CD4-positive, alpha-beta T cell treated with Interleukin-10 for 1 hour (primary cell): ENCODE measurements at places on chromosomes 12 and 14.

DNA sequence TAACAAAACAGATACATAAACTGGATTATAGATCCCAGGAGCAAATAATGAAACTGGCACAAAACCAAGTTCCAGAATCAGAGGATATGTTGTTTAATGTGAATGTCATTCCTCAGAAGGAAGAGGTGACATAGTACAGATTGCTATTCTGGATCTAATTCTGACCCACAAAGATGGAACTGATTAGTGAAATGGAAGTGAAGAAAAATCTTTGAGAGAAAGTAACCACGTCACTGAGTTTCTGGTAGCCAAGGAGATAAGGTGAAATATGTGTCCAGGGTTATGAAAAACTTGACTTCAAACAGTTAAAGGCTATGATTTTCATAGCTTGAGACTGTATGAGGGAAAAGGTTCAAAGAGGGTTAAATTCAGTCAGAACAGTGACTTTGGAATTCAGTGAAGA lies 8.3 kb downstream of the OR10AD1 start:
- DNase-seq = no peak

DNA sequence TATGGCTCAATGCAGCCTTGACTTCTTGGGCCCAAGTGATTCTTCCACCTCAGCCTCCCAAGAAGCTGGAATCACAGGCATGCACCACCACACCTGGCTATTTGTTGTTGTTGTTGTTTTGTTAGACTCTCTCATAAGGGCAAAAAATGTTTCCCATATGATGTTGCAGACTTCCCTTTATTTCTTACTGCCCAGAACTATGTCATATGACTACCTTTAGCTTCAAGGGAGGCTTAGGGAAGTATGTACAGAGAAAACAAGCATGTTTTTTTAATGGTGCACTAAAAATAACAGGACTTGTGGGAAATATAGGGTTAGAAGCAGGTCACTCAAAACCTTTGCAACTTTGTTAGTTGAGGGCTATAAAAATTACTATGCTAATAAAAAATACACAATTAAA lies 4.3 kb upstream of the GPR19 start:
- no peak for DNase-seq

GRCh38 chr12:70722584-70723343 lies 85.5 kb upstream of the PTPRB start:
- DNase-seq = peak; percentile 14

DNA sequence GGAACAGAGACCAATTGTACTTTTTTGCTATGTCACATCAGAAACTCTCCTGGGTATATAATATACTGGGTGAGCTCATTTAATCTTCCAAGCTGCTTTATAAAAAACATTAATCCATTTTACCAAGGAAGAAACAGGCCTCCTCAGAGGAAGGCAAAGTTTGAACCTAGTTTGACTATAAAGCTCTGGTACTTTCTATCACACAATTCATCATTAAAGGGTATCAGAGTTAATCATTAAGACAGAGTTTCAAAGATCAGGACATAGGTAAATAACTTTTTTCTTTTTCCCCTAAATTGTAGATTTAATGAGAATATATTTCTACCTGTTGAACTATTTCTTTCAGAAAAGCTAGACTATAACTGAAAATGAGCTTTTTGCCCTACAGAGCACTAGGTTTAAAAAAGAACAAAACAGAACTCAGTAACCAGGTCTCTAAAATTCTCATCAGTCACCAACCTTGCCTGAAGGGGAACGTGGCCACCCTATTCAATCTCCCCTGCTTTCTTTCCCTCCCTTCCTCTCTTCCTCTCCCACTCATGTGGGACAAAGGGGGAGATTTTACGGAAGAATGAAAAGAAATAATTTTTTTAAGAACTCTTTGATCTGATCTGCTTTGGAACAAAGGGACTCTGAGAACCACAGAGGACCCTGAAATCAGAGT lies 18.6 kb downstream of the FBXO21 start:
- DNase-seq = no peak

- DNase-seq = no peak
Observed at GRCh38 chr14:65132855-65133254, 30.5 kb upstream of the MAX start.

DNA sequence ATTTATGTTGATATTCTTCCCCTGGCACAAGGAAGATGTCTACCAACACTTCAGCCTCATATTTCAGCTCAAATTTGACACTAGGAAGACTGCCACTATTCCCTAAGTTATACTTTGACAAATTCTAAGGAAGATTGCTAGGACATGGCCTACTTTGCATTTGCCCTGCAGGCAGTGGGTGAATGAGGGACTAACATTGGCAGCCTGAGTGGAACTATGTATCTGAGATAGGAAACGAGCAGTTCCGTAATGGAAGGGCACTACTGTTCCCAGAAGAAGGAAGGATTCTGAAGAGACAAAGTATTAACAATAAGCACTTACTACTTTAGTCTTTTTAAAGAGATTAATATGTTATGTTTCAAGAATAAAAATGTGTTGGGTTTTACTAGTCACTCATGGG lies 115.1 kb downstream of the SLC16A7 start:
- no peak for DNase-seq

GRCh38 chr14:34502545-34503225 lies 36.8 kb downstream of the EAPP start:
- DNase-seq = no peak

GRCh38 chr14:65357113-65357512 lies 55.4 kb upstream of the FUT8 start:
- DNase-seq = no peak

- no peak for DNase-seq
Observed at GRCh38 chr12:30955214-30955613, 28.7 kb downstream of the TSPAN11 start.

GRCh38 chr14:71549421-71550050 lies 382.7 kb upstream of the RGS6 start:
- DNase-seq = no peak

DNA sequence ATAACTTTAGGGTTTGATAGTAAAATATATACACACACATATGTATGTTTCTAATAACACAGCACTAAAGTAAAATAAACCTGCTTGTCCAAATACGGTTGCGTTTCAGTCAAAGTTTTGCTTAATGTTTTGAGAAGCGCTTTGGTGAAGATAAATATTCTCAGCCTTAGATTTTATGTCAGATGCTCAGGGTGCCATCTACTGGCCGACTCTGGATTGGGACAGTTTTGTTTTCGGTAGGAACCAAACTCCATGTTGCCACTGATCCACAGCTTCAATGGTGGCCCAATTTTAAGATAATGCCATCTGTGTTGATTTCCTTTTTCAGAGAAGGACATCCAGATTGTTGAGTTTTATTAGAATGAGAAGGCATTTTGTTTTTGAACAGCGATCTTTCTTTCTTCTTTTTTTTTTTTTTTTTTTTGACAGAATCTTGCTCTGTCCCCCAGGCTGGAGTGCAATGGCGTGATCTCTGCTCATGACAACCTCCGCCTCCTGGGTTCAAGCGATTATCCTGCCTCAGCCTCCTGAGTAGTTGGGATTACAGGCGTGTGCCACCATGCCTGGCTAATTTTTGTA lies 43.1 kb downstream of the LLPH start:
- DNase-seq = peak; percentile 41

- DNase-seq = no peak
Observed at GRCh38 chr12:114774699-114775098, 90.7 kb upstream of the TBX3 start.

- DNase-seq = no peak
Observed at GRCh38 chr14:91233936-91234790, 10.3 kb downstream of the GPR68 start.

DNA sequence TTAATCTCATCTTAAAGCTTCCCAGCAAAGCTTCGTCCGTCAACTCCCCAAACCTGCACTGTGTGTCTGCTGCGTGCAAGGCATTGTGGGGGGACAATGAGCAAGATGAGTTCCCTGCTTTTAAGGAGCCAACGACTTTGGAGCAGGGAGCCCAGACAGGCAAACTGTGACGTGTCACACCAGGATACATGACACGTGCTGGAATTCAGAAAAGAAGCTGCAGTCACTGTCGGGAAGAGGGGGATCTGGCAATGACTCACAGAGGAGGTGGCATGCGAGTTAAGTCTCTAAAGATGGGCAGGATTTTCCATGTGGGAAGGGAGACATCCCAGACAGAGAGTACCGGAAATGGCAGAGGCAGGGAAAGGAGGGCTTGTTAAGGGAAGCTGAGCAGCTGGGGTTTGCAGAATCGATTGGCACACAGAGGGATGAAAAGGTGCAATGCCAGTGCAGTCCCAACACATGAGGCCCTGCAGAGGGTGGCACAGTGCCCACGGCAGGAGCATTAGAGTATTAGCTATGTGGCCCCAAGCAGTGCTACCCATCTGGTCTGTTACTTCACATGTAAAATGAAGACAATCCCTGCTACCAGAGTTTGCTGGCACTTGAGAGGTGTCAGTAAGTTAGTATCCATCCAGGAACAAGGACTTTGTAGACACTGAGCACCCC lies 52.9 kb downstream of the SETD3 start:
- DNase-seq = no peak

GRCh38 chr14:54258382-54258781 lies 138.4 kb upstream of the CDKN3 start:
- DNase-seq = no peak

- no peak for DNase-seq
Observed at GRCh38 chr12:81859521-81859920, 100.4 kb upstream of the PPFIA2 start.

DNA sequence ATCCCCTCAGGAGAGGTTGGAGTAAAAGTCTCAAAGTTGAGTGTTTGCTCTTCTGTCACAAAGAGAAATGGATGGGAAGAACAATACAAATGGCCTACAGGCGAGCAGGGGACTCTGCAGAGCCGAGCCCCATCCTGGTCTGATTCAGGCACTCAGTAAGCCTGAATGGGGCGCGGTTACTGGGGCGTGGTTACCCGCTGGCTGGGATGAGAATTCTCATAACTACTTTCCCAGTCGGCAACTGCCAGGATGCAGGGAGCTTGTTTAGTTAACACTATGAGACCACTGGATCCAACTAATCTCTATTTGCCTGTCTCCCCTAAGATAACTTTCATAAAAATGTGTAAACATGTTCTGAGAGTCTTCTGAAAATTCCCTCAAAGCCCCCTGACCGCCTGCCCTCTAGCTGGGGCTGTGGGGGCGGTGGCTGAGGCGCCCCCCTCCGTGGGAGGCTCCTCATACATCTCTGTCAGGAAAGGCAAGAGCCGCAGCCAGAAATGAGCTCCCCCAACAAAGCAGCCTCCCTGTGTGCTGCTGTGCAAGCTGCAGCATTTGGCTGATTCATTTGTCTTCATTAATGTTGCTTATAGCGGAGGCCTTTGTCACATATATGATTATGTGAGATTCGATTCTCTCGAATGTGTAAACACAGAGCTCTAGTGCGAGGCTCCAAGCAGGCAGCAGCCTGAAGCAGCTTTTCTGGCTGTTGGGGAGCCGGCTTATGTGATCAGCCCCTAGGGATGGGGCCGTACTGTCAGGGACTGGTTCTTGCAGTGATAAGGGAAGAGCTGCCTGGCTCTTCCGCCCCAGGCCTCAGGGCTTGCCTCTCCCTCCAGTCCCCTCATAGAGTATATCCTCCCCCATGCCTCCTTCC lies 126.1 kb upstream of the ARHGAP5 start:
- DNase-seq = no peak

DNA sequence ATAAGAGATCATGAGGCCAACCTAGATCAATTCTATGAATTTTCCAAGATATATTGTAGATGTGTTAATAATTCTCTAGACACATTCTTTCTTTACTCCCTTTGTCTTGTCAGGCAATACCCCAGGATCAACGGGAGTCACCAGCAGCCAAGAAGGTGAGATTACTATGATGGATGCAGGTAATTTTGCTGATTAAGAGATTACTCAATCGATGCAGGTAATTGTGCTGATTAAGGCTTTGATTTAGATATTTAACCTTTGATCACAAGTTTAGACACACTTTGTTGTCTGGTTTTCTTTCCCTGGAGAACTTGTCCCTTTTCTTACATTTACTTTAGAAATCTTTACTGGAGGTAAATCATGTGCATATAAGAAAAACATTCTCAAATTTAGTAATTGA lies 134.3 kb upstream of the CNTN1 start:
- no peak for DNase-seq

DNA sequence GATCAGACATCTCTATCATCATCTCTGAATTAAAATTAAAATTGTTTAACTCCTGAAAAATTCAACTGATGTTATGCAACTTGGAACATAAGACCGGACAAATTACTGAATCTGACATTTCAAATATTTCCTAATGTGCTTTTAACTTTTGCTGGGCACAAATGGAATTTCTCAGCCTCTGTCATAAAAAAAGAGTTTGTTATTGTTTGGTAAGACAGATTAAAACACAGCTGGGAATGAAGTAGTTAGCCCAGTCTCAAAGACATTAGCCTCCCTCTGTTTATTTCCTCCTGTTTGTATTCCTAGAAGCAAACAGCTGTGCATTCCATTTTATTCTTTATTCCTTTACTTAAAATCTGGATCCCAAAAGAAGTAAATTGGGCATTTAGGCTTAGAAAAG lies 29.4 kb downstream of the PLEKHA5 start:
- no peak for DNase-seq

DNA sequence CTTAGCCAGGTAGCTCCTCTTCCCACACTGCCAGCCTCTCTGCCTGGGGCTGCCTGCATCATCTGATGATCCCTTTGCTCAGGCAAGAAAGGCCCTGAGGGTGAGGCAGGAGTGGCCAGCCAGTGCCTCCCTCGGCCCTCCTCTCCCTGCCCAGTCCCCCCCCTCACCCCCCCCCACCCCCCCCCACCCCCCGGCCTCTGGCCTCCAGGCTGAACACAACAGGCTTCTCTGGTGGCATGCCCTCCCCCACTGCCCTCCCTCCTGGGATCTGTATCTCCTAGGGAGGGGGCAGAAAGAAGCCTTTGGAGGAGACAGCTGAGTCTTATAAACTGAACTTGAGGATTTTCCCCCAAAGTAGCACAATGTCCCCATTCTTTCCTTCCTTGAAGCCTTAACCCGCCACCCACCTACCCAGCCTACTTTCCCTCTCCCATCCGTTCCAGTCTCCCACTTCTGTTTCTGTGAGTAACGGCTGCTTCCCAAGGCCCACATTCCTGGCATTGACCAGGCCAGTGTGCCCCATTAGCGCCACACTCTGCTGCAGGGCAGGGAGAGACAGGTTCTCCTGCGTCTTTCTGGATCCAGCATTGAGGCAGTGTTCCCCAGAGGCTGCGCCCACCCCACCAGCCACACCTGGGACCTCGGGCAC lies 82.1 kb downstream of the B4GALNT3 start:
- no peak for DNase-seq

DNA sequence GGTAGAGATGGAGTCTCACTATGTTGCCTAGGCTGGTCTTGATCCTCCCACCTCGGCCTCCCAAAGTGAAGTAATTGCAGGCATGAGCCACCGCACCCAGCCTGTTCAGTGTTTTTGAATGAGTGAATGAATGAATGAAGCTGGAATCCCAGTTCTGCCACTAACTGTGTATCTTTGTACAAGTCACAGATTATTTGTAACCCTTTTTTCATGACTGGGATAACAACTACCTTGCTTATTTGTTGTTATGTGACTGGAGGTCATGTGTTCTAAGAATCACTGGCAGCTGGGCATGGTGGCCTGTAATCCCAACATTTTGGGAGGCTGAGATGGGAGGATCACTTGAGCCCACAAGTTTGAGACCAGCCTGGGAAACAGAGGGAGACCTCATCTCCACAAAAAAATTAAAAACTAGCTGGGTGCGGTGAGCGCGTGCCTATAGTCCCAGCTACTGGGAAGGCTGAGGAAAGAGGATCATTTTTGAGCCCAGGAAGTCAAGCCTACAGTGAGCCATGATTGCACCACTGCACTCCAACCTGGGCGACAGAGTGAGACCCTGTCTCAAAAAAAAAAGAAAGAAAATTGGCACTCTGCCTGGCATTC lies 13.3 kb upstream of the NUMB start:
- DNase-seq = no peak

GRCh38 chr14:95200404-95200803 lies 43.1 kb upstream of the DICER1 start:
- DNase-seq = no peak
